ENCODE measurements at places on chromosomes 5 and 9.

GRCh38 chr9:125297917-125298316, 36.3 kb downstream of the GAPVD1 start:
- no peak for DNase-seq

- no peak for DNase-seq
Observed at GRCh38 chr5:109962882-109963603, 273.3 kb downstream of the MAN2A1 start.

GRCh38 chr9:12759761-12760160, 15.1 kb upstream of the LURAP1L start:
- DNase-seq = no peak

DNA sequence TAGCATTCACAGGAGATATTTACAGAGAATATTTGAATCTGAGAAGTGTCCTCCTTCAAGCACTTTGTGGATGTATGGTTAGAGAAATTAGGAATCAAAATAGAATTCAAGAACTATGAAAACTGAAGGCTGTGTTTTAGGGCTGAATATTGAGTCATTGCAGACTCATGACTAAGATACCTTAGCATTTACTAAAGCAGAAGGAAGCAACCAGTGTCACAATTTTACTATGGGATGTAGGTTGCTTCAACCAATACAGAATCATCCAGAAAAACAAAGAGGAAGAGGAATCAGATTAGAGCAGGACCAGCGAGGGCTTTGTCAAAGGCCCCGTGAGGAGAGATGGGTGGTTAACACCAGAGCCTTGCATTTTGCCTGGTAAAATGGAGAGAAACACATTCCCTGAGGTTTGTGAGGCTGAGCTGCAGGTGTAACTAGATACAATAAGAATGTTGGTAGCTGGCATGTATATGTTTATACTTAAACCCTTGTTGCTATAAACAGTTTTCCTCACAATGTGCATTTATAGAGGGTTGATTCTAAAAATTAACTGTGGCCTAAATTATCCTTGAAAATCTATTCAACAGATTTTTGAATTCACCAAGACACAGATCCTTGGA, 518.1 kb downstream of the AGTPBP1 start:
- peak; percentile 53 for DNase-seq

DNA sequence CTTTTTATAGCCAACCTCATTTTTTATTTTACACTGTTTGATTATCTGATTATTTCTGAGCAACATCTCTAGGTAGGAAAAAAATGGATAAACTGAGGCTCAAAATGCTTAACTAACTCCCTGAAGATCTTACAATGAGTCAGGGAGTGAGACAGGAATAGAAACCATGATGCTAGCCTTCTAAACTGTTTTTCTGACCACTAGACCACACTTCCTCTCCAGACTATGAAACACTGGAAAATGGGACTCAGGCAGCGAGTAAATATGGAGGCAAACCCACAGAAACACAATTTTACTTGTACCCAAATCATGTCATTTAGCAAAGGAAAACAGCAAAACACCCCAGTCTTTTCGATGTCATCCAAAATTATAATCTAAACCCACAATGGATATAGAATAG, 129.9 kb upstream of the ANKH start:
- no peak for DNase-seq

GRCh38 chr5:127858116-127858784, 155.1 kb downstream of the CCDC192 start:
- no peak for DNase-seq

- no peak for DNase-seq
Observed at GRCh38 chr5:107265193-107265592, 405.5 kb downstream of the EFNA5 start.

- DNase-seq = no peak
Observed at GRCh38 chr5:151475388-151475787, 28.0 kb downstream of the SLC36A1 start.

- DNase-seq = no peak
Observed at GRCh38 chr9:132147331-132147730, 14.5 kb upstream of the NTNG2 start.

- DNase-seq = no peak
Observed at GRCh38 chr5:115243412-115243811, 19.3 kb downstream of the PGGT1B start.

DNA sequence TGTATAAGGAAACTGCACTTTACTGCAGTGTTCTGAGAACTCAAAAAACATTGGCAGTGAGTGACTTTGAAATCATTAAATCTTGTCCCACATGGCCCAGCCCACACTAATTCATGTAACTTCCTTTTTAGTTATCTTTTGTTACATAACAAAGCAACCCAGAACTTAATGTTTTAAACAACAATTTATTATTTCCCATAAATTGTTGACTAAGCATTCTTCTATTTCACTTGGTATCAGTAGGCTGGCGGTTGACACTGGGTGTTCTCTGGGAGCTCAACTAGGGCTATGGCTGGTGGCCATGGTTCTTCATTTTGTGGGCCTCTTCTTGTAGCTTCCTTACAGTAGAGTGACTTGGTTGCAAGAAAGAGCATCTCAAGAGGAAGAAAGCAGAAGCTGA, 278.4 kb downstream of the RASEF start:
- no peak for DNase-seq

Measured in fibroblast of skin of abdomen (primary cell).